Right renal pelvis (tissue), 4 donors: ENCODE measurements at places on chromosomes 7 and 10. TPM values are rescaled to one million over a fixed set of nuclear protein-coding genes. Genes with fewer than 3 reads are reported as not detected.

The HECTD2 gene
- 25.1 TPM for polyA plus RNA-seq

The CDNF gene
- 2.9 TPM for polyA plus RNA-seq

The MYOZ1 gene
- 5.5 TPM for polyA plus RNA-seq

The WNT2 gene
- polyA plus RNA-seq = 0.84 TPM

The SORCS3 gene
- 4.0 TPM for polyA plus RNA-seq

The PNLIP gene
- not detected for polyA plus RNA-seq

The SYT15 gene
- 10.3 TPM for polyA plus RNA-seq

DNA sequence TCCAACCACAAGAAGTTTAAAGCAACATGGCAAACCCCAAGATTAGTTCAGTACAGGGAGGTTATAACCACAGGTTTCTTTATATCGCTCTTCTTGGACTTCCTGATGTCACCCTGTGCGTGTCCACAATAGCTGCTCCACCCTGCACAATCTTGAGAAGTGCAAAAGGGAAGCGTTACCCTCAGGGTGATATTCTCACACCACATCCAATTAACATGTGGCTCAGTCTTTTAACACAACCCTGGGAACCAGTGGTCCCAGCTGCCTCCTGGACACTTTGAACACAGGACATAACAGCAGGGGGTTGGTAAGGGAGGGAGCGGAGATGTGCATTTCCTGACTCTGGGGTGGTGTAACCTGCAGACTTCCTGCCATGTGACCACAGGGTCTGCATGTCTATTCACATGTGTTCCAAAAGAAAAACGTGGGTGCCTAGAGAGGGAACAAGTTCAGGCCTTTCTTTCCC is 64.6 kb downstream of the GSAP start:
- DNase-seq = no peak

DNA sequence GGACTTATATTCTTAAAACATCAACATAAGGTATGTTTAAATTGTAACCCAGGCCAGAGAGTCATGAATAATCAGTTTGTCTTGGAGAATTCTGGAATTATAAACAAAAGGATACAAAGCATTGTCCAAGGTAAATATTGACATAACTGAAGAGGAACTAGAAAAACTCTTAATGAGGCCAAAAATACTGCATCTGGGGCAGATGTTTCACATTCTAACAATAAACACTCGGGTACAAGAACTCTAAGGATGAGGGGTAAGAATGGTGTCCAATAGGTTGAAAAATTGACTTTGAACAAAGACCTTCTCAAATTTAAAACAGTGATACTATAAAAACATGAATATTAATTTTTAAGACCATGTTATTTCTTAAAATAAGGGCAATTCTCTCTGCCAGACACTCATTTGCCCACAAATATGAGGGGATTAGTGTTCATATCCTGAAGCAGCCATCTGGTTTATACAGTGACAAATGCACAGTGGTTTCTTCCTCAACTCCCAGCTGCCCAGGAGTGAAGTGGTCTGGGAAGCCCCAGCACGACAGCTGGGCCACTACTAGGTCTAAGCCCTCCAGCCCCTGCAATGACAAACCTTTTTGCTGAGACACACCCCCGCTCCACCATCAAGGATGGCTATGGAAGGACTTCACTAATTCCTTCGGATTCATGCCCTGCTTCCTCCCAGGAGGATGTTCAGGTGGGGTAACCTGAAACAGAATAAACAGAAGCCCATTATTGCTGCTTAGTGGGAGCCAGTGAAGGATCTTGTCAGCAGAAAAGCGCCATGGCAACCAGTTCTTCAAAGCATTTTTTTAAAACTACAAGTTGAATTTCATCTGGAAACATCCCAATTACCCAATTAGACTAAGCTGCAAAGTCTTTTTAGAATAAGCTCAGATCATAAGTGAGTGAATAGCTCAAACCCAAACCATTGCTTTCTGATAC is 107.5 kb upstream of the ARID5B start:
- DNase-seq = no peak

GRCh38 chr7:77729574-77730348 is 33.5 kb downstream of the RSBN1L start:
- DNase-seq = no peak

DNA sequence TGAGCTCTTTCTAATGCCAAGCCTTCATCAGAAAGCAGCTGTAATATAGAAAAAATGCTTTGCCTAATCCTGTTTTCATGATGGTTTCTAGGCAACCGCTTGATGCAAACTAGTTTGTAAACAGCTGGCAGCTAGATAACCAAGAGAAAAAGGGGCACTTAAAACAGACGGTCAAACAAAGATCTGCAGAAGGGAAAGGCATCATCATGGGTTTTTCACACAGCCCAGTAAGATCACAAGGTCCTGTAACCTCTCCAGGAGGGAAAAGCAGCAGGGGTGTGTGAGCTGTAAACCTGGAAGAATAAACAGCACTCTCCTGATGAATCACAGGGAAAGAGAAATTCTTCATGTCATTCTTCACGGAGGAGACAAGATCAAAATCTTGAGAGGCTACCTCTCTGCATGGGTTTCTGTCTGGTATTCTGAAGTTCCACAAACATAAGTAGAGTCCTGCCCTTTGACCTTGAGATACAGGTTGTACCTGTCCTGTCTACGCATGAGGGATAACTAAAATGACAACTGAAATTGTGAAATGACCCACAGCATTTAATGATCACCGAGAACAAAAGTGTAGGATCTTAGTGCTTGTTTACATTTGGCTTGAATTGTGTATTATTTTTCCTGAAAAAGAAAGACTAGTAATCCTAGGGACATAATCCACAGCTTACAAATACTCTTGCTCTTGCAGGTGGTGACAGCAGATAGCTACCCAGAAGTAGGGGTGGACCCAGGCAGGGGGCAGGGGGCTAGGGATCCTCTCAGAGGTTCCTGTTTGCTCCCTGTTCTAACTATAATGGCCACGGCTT is 48.0 kb downstream of the CREB3L2 start:
- DNase-seq = no peak

- DNase-seq = no peak
Observed at GRCh38 chr10:31687663-31688482, 240.8 kb downstream of the ARHGAP12 start.

- DNase-seq = no peak
Observed at GRCh38 chr10:132484922-132485321, 52.7 kb upstream of the INPP5A start.

- no peak for DNase-seq
Observed at GRCh38 chr7:129642871-129643549, 31.5 kb downstream of the NRF1 start.

DNA sequence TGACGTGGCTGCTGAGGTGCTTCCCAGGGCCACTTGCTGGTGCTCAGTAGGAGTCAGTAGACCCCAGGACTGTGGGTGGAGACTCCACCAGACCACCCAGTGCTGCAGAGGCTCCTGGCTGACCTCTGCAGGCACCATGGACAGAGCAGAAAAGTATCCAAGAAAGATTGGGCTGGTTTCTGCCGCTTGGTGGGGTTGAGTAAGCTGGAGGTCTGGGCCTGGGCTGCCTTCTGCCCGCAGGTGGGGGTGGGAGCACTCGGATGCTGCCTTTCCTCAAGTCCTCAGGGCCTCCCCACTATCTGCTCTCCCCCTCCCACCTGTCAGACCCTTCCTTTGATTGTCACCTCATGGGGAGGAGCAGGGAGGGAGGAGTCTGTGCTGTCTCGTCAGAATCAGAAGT is 91.6 kb downstream of the WDR37 start:
- no peak for DNase-seq

GRCh38 chr7:34066411-34066810 is 161.1 kb downstream of the BMPER start:
- DNase-seq = no peak
